Mesendoderm (in vitro differentiated cells): ENCODE measurements at places on chromosomes 11 and 22.

DNA sequence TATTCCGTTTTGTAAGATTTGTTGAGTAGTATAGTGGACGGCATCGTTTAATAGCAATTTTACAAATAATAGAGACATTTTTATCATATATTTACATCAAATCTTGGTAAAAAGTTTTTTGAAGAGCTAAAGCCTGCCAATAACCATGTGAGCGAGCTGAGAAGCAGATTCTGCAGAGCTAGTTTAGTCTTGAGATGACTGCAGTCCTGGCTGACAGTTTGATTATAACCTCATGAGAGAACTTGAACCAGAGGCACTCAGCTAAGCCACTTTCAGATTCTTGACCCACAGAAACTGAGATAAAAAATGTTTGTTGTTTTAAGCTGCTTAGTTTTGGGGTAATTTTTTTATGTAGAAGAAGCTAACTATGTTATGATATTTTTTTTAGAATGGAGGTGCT is 78.9 kb downstream of the PDE3B start:
- H3K4me1 ChIP-seq = peaks cover 2% of the 10 kb centered on the region
- H3K27me3 ChIP-seq = no peaks in the 10 kb centered on the region
- no peak overlapping the region for H3K27ac ChIP-seq

DNA sequence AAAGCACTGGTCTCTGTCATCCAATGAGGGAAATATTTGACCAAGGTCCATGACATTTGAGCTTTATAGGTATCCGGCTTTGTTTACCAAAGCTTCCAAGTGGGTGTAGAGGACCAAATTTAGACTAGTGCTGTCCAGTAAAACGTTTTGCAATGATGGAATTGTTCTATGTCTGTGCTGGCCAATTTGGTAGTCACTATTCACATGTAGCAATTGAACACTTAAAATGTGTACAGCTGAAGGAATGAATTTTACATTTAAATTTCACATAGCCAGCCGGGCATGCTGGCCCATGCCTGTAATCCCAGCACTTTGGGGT is 118.0 kb downstream of the PKNOX2 start:
- no peak for DNase-seq
- H3K27me3 ChIP-seq = no peaks in the 10 kb centered on the region
- peaks cover 10% of the 10 kb centered on the region for H3K4me1 ChIP-seq
- no peak overlapping the region for H3K27ac ChIP-seq

DNA sequence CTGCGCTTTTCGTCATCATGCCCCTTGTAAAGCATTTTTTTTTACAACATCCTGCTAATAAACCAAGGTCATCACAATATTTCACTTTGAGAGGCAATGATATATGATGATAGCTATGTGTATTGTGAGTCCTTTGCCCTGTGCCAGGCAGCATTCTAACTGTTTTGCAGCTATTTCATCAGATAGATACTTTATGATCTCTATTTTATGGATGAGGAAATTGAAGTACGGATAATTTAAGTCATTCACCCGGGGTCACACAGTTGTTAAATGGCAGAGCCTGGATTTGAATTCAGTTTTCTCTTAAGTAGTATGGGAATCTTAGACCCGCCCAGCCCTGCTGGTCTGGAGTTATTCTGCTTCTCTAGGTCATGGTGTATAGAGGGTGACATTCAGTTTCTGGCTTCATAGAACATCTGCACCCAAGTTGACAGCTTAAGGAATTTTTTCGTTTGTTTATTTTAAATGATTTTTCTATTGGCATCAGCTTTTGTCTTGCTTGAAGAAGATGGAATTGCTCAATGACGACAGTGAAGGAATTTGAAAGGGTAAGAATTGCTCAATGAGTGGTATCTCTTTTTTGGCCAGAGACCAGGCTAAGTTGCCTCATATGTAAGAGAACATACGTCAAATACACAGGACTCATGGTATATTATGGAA is 926 bp downstream of the PRR5L start:
- H3K27me3 ChIP-seq = no peaks in the 10 kb centered on the region
- no peak for DNase-seq
- no peak overlapping the region for H3K4me3 ChIP-seq
- H3K27ac ChIP-seq = no peak overlapping the region

DNA sequence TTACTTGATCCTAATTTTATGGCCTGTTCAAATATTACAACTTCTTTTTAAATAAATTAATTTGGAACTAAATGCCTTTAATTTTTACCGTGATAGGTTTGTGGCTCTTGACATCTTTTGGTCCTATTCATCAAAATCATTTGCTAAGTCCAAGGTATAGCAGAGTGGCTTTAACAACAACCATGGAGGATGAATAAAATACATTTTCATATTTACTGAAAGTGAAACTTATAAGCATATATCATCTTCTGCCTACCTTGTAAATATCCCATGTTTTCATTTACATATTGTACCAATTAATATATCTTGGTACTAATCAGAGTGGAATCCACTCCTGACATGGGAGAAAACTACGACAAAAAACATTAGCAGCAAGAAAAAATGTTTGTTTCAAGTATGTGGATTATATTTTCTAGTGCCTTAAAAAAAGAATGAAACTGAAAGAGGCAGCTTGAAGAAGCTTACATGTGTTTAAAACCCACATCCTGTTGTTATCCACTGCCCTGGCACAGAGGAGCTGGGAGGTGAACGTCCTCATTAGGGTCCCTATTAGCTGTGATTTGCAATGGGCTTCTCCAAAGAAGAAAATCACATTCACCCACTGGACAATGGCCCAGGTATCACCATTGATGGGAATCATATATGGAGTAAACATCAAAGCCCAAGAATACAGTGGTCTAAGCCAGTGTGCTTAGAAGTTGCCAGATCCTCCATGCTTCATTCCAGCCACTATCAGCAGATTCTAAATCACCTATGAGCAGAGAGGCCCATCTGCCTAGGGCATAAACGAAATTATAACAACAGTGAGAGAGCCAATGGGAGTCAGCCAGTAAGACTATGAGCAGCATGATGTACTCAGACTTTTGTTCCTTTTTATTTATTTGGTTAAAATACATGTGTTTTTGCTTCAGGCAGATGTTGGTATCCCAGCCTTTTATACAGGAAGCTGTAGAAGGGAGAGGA is 84.7 kb downstream of the MAML2 start:
- H3K27ac ChIP-seq = no peak overlapping the region
- H3K27me3 ChIP-seq = no peaks in the 10 kb centered on the region
- H3K36me3 ChIP-seq = no peaks in the 10 kb centered on the region
- no peak overlapping the region for H3K4me3 ChIP-seq

DNA sequence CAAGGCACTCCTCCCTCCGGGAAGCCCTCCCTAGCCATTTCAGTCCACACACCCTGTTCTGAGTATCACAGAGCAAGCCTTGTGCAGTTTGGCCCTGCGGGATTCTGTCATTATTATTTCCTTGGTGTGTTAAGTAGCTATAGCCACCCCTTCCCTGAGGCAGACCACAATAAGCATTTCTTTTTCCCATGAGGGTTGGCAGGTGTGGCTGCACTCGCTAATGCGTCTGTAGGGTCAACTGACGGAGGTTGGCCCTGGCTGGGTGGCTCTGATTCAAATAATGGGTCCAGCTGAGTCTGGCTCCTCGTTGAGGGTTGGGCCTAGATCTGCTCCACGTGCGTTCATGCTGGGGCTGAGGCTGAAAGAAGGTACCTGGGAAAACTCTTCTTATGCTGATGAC is 5.1 kb downstream of the F2 start:
- H3K27me3 ChIP-seq = no peaks in the 10 kb centered on the region
- H3K4me1 ChIP-seq = no peaks in the 10 kb centered on the region
- no peak overlapping the region for H3K4me3 ChIP-seq

GRCh38 chr22:37571258-37571991 is 8.5 kb downstream of the LGALS2 start:
- no peak overlapping the region for H3K27ac ChIP-seq
- H3K27me3 ChIP-seq = no peaks in the 10 kb centered on the region
- H3K4me3 ChIP-seq = no peak overlapping the region
- H3K36me3 ChIP-seq = peaks cover 7% of the 10 kb centered on the region

DNA sequence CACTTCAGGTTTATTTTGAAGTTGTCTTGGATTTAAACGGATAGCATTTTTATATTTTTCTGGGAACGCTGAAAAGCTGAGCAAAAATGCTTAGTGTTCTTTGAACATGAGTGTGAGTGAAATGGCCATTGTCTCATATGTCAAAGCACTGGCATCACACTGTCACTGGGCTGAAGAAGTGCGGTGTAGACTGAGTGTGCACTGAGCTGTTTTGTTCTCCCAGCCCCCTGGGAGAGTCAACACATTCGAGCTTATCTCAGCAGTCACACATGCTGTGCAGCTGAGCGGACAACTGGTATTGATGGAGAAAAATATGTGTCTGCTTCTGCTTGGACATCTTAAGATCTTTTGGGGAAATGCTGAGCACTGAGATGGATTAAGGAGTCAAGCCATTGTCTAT is 90.8 kb downstream of the TECTA start:
- no peak overlapping the region for H3K27ac ChIP-seq
- no peaks in the 10 kb centered on the region for H3K36me3 ChIP-seq
- no peak for DNase-seq

DNA sequence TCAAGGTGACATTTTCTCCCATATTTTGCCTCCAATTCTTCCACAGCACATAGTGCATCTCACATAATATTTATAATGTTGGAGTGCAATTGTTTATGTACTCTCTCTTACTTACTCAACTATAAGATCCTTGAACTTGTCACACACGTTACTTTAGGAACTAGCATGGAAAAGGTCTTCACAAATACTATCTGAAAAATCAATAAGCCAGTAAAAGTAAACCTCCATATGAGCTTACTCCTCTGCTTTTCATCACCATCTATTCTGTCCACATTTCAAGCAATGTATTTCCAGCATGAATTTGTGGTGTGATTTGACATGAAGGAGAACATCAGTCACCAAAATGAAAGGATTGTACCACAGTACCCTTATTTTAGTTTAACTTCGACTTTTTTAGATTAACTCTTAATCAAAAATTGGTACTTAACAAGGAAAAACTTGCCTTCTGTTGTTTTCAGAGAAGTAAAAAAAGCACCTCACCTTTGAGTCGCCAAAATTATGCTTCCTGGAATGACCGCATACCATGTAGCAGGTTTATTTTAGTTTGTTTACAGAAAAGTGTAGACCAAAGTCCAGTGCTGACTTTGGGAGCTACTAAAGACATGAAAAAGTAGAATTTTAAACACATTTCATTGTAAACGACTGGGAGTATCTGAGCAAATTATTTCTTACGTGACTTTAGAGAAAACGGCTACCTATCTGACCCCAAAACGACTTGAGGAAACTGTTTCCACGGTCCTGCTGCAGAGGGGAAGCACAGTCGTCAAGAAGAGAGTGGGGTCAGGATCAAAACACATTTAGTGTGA is at the start of gene SLC22A9:
SLC22A9 (plus strand) TSS at position 621 of the 806 bp plus-strand sequence. CDS start 272 bp downstream, outside the sequence.
- no peak for DNase-seq
- H3K27me3 ChIP-seq = no peaks in the 10 kb centered on the region
- H3K4me1 ChIP-seq = no peaks in the 10 kb centered on the region
- H3K36me3 ChIP-seq = no peaks in the 10 kb centered on the region

DNA sequence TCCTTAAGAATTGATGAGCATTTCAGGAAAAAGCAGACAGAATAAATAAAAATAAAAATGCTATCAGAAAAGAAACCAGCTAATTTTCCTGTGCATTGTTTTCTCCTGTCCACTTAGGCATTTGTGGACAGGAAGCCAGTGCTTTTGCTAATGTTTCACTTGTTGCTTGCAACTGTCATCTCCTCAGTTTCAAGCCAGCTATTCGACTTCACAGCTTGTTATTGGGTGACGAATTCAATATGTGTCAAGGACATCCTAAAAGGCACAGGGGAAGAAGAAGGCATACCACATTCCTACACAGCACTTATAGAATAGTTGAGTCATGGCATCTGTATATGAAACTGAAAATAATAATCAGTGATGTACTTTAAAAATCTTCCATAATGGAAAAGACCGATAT is 530.6 kb upstream of the KIRREL3 start:
- DNase-seq = peak; percentile 39
- no peaks in the 10 kb centered on the region for H3K27me3 ChIP-seq
- H3K36me3 ChIP-seq = no peaks in the 10 kb centered on the region
- H3K4me3 ChIP-seq = no peak overlapping the region
- no peak overlapping the region for H3K27ac ChIP-seq

- H3K4me1 ChIP-seq = no peaks in the 10 kb centered on the region
- no peak overlapping the region for H3K4me3 ChIP-seq
- H3K36me3 ChIP-seq = no peaks in the 10 kb centered on the region
Observed at GRCh38 chr11:132101881-132102280, 731.5 kb downstream of the NTM start.

DNA sequence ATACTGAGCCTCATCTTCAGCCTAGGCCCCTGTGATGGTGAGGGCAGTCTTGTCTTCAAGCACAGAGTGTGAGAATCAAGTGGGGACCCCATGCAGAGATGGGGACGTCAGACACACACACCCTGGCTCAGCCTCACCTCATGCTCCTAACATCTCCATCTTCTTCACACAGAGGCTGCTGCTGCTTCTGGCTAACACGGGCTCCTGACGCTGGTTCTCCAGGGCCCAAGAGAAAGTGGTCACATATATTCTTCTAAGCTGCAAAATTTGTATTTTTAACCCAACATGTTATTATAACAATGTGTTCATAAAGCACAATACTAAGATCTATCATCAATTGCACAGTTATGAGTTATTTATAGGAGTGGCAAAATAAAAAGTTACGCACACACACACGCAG is 101.2 kb downstream of the VPREB1 start:
- no peaks in the 10 kb centered on the region for H3K4me1 ChIP-seq
- no peak overlapping the region for H3K27ac ChIP-seq
- H3K36me3 ChIP-seq = no peaks in the 10 kb centered on the region
- no peak for DNase-seq

DNA sequence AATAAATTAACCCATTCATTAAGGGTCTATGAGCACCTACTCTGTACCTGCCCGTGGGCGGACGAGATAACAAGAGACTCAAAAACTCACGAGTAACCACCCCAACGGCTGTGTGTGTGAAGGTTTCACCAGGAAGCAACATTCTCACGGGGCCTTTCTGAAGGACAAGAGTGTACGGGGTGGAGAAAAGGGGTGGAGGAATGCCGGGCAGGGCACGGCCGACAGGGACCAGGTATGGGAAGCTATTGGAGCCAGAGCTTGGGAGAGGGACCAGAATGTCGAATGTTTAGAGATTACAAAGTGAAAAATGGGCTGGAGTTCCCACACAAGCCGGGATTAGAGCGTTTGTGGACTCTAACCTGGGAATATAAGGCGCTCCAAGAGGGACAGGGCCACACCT is 1.6 kb downstream of the KMT5B start:
- H3K4me3 ChIP-seq = no peak overlapping the region
- DNase-seq = no peak
- no peaks in the 10 kb centered on the region for H3K36me3 ChIP-seq
- no peak overlapping the region for H3K27ac ChIP-seq

DNA sequence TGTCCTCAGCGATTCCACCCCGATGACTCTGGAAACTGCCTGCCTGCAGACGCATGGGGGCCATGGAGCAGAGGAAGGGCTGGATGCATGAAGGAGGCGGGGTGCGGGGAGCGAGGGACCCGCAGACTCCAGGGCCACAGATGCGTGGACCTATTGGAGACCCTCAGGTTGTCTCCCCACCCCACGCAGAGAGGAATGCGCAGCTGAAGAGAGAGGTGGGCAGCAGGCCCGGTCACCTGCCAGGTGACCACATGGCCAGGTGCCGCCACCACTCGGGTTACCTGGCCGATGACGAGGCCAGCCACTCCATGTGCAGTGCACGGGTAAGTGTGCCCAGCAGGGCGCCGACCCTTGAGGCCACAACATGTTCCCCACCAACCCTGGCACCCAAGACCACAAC is 371 bp downstream of the CCDC116 start:
- no peaks in the 10 kb centered on the region for H3K4me1 ChIP-seq
- DNase-seq = no peak
- H3K36me3 ChIP-seq = no peaks in the 10 kb centered on the region
- H3K27me3 ChIP-seq = no peaks in the 10 kb centered on the region
